ENCODE measurements at places on chromosomes 3 and 15. TPM values are rescaled to one million over a fixed set of nuclear protein-coding genes. Genes with fewer than 3 reads are reported as not detected.

The DPPA4 gene
- total RNA-seq, result not detected

The CDHR4 gene
- total RNA-seq, result not detected

The RTP1 gene
- not detected for total RNA-seq

The UPK1B gene
- not detected for total RNA-seq

The PPP1R14D gene
- 1.3 TPM for total RNA-seq

The TMEM45A gene
- total RNA-seq, result 19.7 TPM

The CTXND1 gene
- not detected for total RNA-seq

The ITIH1 gene
- total RNA-seq, result not detected

DNA sequence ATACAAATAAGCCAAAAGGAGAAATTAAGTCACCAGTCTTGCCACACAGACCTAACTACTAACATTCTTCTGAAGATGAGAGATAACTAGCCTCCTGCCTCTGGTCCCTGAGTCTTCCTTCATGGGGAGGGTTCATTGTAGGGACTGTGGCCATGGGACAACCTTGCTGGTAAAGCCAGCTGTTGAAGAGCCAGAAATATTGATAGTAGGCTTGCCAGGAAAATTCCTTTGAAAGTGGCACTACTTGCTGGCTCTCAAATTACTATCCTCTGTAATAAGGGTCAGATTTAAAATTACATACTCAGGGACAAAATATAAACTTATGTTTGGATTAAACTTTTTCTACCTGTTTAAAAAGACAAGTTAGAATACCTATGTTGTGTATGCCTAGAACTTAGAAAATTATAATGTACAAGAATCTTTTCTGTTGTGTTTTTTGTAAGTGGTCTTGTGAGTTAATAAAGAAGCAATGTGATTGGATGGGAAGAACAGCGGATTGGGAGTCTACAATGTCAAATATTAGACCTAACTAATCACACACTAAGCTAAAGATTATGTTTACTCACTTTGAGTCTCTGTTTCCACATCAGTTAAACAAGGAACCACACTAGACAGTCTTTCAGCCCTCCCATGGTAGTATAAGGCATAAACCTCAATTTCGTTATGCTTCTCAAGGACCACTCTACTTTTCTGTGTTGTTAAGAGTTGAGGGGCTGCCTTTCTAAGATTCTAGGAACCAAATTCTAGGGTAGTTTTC is 60.0 kb upstream of the TRIM71 start:
- H3K4me3 ChIP-seq, result no peak overlapping the region
- H3K4me1 ChIP-seq, result no peaks in the 10 kb centered on the region
- H3K36me3 ChIP-seq, result no peaks in the 10 kb centered on the region
- no peaks in the 10 kb centered on the region for H3K27me3 ChIP-seq
- no peak for DNase-seq

- no peaks in the 10 kb centered on the region for H3K36me3 ChIP-seq
- no peaks in the 10 kb centered on the region for H3K4me1 ChIP-seq
- no peak overlapping the region for H3K27ac ChIP-seq
- H3K4me3 ChIP-seq, result no peak overlapping the region
- H3K27me3 ChIP-seq, result no peaks in the 10 kb centered on the region
These were observed 623.7 kb downstream of the GRM7 start for GRCh38 chr3:7484636-7485035.

- peak overlapping the region; percentile 97 for H3K27ac ChIP-seq
- no peaks in the 10 kb centered on the region for H3K27me3 ChIP-seq
- no peaks in the 10 kb centered on the region for H3K36me3 ChIP-seq
- H3K4me3 ChIP-seq, result peak overlapping the region; percentile 70
These were observed 1.3 kb downstream of the TOP2B start for GRCh38 chr3:25663347-25663868.

GRCh38 chr3:147415874-147416273 is 6.7 kb downstream of the ZIC1 start:
- H3K27ac ChIP-seq, result no peak overlapping the region
- H3K36me3 ChIP-seq, result no peaks in the 10 kb centered on the region
- H3K27me3 ChIP-seq, result peaks cover 7% of the 10 kb centered on the region

GRCh38 chr3:191290311-191291025 is 38.7 kb upstream of the CCDC50 start:
- H3K36me3 ChIP-seq, result no peaks in the 10 kb centered on the region
- no peak for DNase-seq
- H3K27ac ChIP-seq, result no peak overlapping the region

DNA sequence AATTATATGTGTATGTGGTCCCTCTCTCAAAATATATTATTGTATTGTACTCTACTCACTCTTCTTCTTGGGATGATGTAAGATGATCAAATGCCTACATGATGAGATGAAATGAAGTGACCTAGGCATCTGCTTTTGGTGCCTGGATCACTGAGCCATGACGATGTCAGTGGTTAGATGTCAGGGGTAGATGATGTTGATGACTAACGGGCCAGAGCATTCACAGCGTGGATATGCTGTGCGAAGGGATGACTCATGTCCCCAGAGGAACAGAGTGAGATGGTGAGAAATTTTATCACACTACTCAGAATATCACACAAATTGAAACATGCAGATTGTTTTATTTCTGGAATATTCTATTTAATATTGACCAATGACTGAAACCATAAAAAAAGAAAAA is 233.9 kb upstream of the CADM2 start:
- DNase-seq, result no peak
- H3K27me3 ChIP-seq, result no peaks in the 10 kb centered on the region
- no peaks in the 10 kb centered on the region for H3K4me1 ChIP-seq
- no peak overlapping the region for H3K4me3 ChIP-seq

DNA sequence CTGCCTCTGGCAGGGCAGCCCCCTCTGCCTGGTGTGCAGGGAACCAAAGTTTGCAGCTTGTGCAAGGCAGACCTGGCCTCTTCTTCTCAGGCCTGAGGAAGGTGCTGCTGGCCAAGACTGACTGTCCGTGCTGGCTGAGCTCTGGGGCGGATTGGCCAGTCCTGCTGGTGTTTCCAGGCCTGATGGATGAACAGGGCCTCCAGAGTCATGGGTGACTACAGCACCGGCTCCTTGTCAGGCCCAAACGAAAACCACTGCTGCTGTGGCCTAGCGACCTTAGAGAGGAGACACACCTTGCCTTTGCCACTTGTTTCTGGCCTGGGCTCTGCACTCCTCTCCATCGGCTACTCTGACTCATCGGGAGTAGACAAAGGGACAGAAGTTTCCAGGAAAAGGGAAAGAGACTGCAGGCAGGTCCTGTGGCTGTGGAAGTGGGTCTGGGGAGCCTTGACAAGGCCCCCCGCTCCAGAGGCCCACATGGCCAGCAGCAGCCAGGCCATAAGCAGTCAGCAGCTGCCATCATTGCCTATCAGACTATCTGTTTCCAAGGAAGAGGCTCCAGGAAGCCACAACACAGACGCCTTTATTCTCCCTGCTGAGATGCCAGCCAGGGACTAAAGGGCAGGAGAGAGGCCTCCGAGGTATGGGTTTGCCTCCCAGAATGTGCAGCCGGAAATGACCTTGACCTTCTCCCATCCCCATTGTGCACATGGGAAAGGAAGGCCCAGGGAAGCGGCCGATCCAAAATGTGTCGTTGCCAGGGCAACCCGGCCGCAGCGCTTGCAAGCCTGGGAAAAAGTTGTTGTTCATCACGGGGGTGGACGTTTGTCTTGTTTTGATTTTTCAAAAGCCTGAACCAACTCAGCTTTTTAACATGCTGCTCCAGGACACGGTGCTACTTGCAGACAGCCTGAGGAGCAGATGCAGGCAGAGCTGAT is 160.5 kb downstream of the CHSY1 start:
- DNase-seq, result no peak
- H3K4me3 ChIP-seq, result peak overlapping the region; percentile 43
- H3K27ac ChIP-seq, result peak overlapping the region; percentile 79
- no peaks in the 10 kb centered on the region for H3K36me3 ChIP-seq
- H3K27me3 ChIP-seq, result no peaks in the 10 kb centered on the region

GRCh38 chr3:117016378-117016777 is 306.8 kb downstream of the TUSC7 start:
- no peaks in the 10 kb centered on the region for H3K4me1 ChIP-seq
- H3K27me3 ChIP-seq, result no peaks in the 10 kb centered on the region
- H3K4me3 ChIP-seq, result no peak overlapping the region
- no peak for DNase-seq
- no peak overlapping the region for H3K27ac ChIP-seq

Data from breast epithelium (tissue), 4 donors.